HCT116 (cell line): ENCODE measurements at places on chromosomes 13 and 19. TPM values are rescaled to one million over a fixed set of nuclear protein-coding genes. Genes with fewer than 3 reads are reported as not detected.

Gene LGALS14
- not detected for total RNA-seq

Gene CDX2
- 12.5 TPM for total RNA-seq

Gene MBD3L2
- total RNA-seq, result not detected

Gene KLK14
- total RNA-seq, result 0.76 TPM

Gene SIGLEC14
- not detected for total RNA-seq

GRCh38 chr13:99296398-99296797 is 10.8 kb downstream of the GPR183 start:
- H3K4me3 ChIP-seq, result no peak overlapping the region
- no peak for DNase-seq
- no peaks in the 10 kb centered on the region for H3K27me3 ChIP-seq
- no peak overlapping the region for H3K27ac ChIP-seq

DNA sequence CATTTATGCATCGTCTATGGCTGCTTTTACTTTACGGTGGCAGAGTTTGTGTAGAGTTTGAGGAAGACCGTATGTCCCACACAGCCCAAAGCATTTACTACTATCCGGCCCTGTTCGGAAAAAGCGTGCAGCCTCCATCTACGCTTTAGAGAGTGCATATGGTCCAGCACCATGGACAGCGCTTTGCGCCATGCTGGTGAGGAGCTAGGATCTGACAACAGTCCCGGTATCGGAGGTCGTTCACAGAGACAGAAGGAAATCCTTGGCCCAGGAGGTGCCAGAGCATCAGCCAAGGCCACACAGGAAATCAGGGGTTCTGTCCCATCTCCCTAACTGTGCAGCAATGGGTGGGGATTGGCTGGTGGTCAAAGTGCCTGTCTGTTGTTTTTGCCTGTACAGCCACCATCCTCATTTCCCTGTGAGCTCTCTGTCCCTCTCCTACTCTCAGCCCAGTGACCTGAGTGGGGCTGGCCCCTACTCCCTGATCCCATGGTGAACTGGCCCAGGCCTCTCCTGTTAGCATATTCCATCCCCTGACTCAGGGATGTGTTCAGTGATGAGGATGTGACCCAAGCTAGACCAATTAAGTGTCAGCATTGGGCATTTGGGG is 16.2 kb upstream of the PRODH2 start:
- no peaks in the 10 kb centered on the region for H3K4me1 ChIP-seq
- H3K4me3 ChIP-seq, result no peak overlapping the region
- no peak overlapping the region for H3K27ac ChIP-seq

DNA sequence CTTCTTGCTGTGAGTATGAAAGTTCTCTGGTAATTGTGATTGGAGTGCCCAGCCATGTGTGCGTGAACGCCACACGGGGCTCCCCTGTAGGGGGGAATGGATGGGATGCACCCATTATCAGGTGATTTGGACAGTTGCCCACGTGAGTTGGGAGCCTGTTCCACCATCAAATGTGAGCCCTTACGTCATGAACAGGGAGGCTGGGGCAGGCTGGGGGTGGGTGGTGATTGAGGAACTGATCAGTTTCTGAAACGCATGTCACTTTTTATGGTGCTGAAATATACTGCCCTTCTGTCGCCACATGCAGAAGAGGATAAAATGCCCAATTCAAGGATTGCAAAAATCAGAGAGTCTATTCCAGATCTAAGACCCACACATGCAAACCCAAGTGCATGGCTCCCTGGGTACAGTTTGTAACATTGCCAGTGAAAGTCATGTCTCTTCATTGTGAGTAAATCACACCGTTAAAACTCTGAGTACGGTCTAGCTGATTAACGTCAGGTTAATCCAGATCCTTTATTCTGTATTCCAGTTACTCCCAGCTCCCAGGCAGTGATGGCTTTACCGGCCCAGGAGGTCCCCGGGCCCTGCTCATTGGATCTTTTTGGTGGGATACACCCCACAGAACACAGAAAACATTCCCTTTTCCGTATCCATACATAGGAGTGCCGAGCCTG is 90.2 kb downstream of the RAB20 start:
- H3K27ac ChIP-seq, result no peak overlapping the region
- no peaks in the 10 kb centered on the region for H3K36me3 ChIP-seq
- no peak overlapping the region for H3K4me3 ChIP-seq

GRCh38 chr13:28319528-28319927 is 175.4 kb downstream of the FLT1 start:
- no peak overlapping the region for H3K27ac ChIP-seq
- H3K27me3 ChIP-seq, result no peaks in the 10 kb centered on the region
- DNase-seq, result no peak
- H3K36me3 ChIP-seq, result no peaks in the 10 kb centered on the region

GRCh38 chr13:45654633-45655349 is 39.3 kb upstream of the ERICH6B start:
- no peaks in the 10 kb centered on the region for H3K27me3 ChIP-seq
- H3K27ac ChIP-seq, result no peak overlapping the region
- H3K4me1 ChIP-seq, result no peaks in the 10 kb centered on the region
- no peak overlapping the region for H3K4me3 ChIP-seq
- DNase-seq, result no peak

GRCh38 chr19:29702161-29702962 is 12.7 kb downstream of the C19orf12 start:
- no peaks in the 10 kb centered on the region for H3K4me1 ChIP-seq
- no peak overlapping the region for H3K4me3 ChIP-seq
- H3K36me3 ChIP-seq, result no peaks in the 10 kb centered on the region
- H3K27me3 ChIP-seq, result no peaks in the 10 kb centered on the region
- H3K27ac ChIP-seq, result no peak overlapping the region

GRCh38 chr13:34249546-34250039 is 431.6 kb downstream of the RFC3 start:
- H3K27me3 ChIP-seq, result no peaks in the 10 kb centered on the region
- DNase-seq, result no peak
- peaks cover 3% of the 10 kb centered on the region; the same call in 1 of the 2 replicates for H3K4me1 ChIP-seq
- no peaks in the 10 kb centered on the region for H3K36me3 ChIP-seq
- H3K4me3 ChIP-seq, result no peak overlapping the region

DNA sequence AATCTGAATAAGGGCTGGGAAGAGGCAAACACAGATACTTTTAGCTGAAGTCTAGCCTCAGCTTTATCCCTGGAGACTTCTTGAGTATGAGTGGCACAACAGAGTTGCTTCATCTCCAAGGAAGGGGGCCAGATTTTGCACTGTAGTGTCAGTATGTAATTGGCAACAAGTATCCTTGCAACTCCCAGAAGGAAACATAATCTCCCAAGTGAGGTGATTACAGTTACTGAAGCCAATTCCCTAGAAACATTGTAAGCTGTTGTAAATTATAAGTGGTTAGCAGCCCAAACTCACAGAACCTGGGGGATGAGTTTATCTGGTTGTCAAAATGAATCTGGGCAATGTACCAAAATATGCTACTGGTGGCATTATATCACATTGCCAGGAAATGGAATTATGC is 2065.7 kb upstream of the PCDH20 start:
- H3K36me3 ChIP-seq, result no peaks in the 10 kb centered on the region
- no peak overlapping the region for H3K27ac ChIP-seq
- no peaks in the 10 kb centered on the region for H3K4me1 ChIP-seq
- no peaks in the 10 kb centered on the region for H3K27me3 ChIP-seq

DNA sequence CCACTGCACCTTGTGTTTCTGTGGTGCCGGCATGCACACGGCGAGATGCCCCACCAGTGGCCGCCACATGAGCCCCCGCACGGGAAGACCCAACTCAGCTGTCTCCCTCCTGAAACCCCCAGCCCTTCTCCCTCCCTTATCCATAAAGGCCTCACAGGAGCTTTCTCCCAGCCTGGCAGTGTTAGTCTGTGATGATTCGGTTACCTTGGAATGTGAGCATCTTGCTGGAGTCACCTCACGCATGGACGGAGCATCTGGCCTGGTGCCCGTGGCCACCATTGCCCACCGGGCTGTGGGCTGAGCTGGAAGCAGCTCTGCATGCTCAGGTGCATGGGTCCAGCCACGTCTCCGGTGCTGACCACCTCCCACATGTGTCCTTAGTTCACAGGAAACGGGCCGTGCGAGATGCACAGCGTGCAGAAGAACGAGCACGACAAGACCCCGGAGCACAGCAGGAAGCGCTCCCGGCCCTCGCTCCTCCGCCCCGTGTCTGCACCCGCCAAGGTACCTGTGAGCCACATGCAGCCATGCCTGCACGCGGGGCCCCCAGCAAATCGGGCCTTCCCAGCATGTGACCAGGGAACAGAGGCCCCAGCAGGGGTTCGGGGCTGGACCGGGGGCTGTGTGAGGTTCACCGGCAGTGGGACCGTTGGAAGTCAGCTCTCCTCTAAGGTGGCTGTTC is 22.0 kb downstream of the SIN3B start:
- no peaks in the 10 kb centered on the region for H3K27me3 ChIP-seq
- H3K36me3 ChIP-seq, result peaks cover 54% of the 10 kb centered on the region
- H3K4me1 ChIP-seq, result no peaks in the 10 kb centered on the region
- H3K4me3 ChIP-seq, result no peak overlapping the region
- no peak for DNase-seq
- no peak overlapping the region for H3K27ac ChIP-seq

DNA sequence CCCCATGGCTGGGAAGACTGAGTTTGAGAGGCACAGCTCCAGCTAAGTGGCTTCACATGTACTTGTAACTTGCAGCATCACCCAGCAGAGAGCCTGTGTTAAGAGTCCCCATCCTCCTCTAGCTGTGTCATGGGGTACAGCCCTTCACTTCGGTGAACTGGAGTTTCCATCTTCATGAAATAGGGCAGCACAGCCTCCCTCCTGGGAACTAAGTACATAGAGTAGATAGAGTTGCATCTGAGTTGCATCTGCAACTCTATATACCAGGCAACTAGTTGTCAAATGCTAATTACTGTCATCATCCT is 1.2 kb downstream of the PRDX2 start:
- peak overlapping the region; percentile 86 for H3K27ac ChIP-seq
- no peak for DNase-seq
- H3K36me3 ChIP-seq, result peaks cover 19% of the 10 kb centered on the region; the same call in 1 of the 2 replicates

- H3K4me3 ChIP-seq, result no peak overlapping the region
- no peak overlapping the region for H3K27ac ChIP-seq
- H3K27me3 ChIP-seq, result no peaks in the 10 kb centered on the region
- H3K4me1 ChIP-seq, result no peaks in the 10 kb centered on the region
Measured at GRCh38 chr13:98309569-98310335, 132.7 kb upstream of the RNF113B start.

- no peak for DNase-seq
- H3K27me3 ChIP-seq, result no peaks in the 10 kb centered on the region
- H3K4me1 ChIP-seq, result peaks cover 15% of the 10 kb centered on the region; the same call in 1 of the 2 replicates
- H3K4me3 ChIP-seq, result no peak overlapping the region
Measured at GRCh38 chr13:75790198-75790970, 154.3 kb downstream of the LMO7 start.

GRCh38 chr19:3094601-3095440 is 659 bp downstream of the GNA11 start:
- peaks cover 19% of the 10 kb centered on the region for H3K4me1 ChIP-seq
- peak overlapping the region; percentile 75; the same call in 1 of the 2 replicates for H3K27ac ChIP-seq
- H3K4me3 ChIP-seq, result peak overlapping the region; percentile 94
- H3K36me3 ChIP-seq, result no peaks in the 10 kb centered on the region

GRCh38 chr13:24141333-24141910 is 19.1 kb upstream of the SPATA13 start:
- no peak for DNase-seq
- no peaks in the 10 kb centered on the region for H3K27me3 ChIP-seq
- H3K4me1 ChIP-seq, result no peaks in the 10 kb centered on the region
- no peak overlapping the region for H3K27ac ChIP-seq

GRCh38 chr19:43504426-43505185 is at the start of gene PHLDB3:
PHLDB3 (minus strand) TSS chr19:43504746; CDS start chr19:43504118, 628 bp downstream.
- H3K27ac ChIP-seq, result peak within 1 kb of the TSS; percentile 64
- H3K27me3 ChIP-seq, result no peaks in the 10 kb centered on the region
- DNase-seq, result no peak

DNA sequence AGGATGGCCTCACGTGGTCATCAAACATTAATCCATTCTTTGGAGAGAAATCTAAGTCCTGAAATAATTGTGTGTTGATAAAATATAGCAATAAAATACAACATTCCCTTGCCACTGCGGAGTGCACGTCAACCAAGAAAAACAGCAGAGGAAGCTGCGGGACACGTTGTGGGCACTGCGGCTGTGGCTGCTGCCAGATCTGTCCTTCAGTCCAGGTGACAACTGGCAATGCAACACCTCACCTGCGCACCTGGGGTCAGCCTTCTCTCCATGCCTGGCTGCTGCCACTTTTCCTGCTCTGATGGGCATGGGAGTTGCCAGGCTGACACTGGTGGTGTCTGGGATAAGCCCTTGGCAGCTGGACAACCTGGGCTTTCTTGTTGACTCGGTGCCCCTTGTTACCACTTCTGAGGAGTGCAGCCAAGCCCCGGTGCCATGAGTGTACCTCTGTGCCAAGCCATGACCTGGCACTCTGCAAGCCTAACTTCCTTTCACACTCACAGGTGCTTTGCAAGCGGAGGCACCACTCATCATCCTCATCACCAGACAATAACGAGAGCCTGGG is 251.6 kb upstream of the TSHZ3 start:
- H3K4me1 ChIP-seq, result no peaks in the 10 kb centered on the region
- H3K36me3 ChIP-seq, result no peaks in the 10 kb centered on the region
- DNase-seq, result no peak
- H3K27me3 ChIP-seq, result no peaks in the 10 kb centered on the region
- H3K27ac ChIP-seq, result no peak overlapping the region
- no peak overlapping the region for H3K4me3 ChIP-seq

DNA sequence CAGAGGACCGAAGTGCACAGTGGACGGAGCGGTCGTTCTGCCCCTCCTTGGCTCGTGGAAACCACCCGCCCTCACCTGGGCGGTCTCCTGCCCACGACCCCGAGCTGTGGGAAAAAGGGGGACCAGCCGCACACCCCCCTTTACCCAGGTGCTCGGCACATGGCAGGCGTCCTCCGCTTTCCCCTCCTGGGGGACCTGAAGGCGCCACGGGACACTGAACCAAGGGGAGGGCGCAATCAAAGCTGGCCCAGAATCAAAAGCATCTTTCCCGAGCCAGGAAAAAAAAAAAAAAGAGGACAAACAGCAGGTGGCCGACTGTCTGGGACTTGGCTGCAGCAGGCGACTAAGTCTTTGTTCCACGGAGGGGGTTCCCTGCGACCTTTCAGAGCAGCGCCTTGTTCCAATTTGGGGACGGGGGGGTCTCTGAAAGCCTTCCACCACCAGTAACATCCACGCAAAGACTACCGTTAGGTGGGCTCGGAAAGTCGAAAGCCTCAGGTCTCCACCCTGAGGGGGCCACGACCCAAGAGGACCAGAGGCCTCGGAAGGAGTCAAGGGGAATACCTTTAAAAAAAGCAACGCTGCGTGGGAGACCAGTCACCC is 1.1 kb downstream of the MBD3 start:
- no peaks in the 10 kb centered on the region for H3K36me3 ChIP-seq
- peak overlapping the region; percentile 96 for H3K4me3 ChIP-seq
- peak overlapping the region; percentile 100 for H3K27ac ChIP-seq
- no peaks in the 10 kb centered on the region for H3K27me3 ChIP-seq

GRCh38 chr13:76129305-76130000 is 493.3 kb downstream of the LMO7 start:
- H3K4me1 ChIP-seq, result no peaks in the 10 kb centered on the region
- no peak for DNase-seq
- H3K4me3 ChIP-seq, result no peak overlapping the region
- no peaks in the 10 kb centered on the region for H3K36me3 ChIP-seq

- no peak overlapping the region for H3K27ac ChIP-seq
- no peaks in the 10 kb centered on the region for H3K27me3 ChIP-seq
- no peak for DNase-seq
- H3K4me1 ChIP-seq, result no peaks in the 10 kb centered on the region
Measured at GRCh38 chr19:29266603-29267002, 53.7 kb upstream of the UQCRFS1 start.
